ENCODE measurements at places on chromosomes 2 and 18.

DNA sequence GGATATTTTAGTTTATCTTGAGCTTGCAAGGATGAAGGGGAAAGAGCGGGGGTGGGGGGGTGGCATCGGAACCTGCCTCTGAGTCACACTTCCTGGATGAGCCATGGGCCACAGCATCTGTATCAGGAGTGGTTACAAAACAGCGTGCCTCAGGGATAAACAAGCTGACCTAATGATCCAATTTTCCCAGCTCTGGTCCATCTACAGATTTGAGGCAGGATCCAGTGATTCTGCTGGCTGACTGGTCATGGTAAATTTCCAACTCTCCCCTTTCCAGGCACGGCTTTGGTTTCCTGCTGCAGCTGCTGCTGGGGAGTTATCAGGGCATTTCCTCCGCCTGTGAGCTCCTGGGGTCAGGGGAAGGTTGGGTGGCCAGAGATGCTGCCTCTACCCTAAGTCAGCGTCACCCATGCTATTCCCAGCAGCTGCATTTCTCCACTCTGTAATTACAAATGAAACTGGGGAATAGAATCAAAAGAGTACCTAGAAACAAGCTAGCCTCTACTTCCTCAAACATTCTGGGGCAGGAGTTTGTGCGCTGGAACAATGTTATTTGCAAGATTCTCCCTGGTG is 4.7 kb upstream of the HPCAL1 start:
- no peak for DNase-seq

DNA sequence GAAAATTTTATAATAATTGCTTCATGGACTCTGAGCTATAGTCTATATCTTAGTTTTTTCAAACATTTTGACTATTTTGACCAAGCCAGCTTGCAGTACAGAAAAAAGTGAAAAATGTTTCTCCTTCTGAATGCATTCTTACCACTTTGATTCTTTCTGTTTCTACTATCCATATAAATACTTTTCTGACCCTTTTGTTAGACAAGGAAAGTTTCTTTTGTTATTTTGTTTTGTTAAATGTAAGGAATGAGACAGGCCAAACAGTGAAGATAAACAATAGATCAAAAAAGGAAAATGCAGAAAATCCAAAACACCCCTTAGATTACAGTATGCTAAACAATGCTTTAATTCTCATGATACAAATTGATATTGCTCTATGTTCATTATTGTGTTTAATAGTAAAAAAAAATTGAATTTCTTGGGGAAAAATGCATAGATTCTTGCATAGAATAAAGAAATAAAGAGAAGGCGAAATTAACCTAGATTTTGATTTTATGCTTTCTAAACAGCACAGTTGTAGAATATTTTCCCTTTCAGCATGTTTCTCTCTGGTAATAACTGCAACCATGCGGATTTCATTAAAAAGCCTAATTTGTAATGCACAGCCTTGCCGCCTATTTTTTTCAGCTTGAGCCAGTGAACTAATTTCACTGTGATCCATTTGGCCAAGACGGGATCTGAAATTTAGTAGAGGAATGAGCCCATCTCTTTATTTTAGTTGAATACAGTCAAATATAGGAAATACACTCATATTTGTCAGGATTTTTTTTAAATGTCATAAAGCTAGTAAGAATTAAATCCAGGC is 976 bp downstream of the TNFAIP6 start:
- no peak for DNase-seq

- no peak for DNase-seq
These were observed 10.4 kb downstream of the EN1 start for GRCh38 chr2:118837067-118837466.

DNA sequence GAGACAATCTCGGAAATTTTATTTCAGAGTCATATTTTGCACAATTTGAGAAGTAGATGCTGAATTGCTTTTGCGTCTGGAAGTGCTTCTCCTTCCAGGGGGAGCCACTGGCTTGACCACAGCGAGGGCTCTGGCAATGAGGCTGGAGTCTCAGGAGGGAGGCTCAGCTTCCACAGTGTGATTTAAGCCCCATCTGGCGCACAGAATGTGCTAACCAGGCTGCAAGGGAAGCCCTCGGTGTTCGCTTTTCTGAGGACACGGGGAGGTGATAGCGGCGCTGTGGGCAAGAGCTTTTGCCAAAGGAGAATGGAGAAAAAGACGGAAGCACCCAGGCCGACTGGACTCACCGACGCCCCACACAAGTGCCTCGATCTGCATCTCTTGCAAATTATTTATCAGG is 52.4 kb downstream of the ADI1 start:
- no peak for DNase-seq

- no peak for DNase-seq
These were observed 46.4 kb downstream of the ZNF521 start for GRCh38 chr18:25305584-25305983.

GRCh38 chr18:8478166-8478967 is 130.9 kb upstream of the RAB12 start:
- no peak for DNase-seq

- DNase-seq = no peak
These were observed 157.2 kb downstream of the MIB1 start for GRCh38 chr18:21897811-21898210.

- no peak for DNase-seq
These were observed 999.6 kb downstream of the SUCLG1 start for GRCh38 chr2:83459456-83459855.

DNA sequence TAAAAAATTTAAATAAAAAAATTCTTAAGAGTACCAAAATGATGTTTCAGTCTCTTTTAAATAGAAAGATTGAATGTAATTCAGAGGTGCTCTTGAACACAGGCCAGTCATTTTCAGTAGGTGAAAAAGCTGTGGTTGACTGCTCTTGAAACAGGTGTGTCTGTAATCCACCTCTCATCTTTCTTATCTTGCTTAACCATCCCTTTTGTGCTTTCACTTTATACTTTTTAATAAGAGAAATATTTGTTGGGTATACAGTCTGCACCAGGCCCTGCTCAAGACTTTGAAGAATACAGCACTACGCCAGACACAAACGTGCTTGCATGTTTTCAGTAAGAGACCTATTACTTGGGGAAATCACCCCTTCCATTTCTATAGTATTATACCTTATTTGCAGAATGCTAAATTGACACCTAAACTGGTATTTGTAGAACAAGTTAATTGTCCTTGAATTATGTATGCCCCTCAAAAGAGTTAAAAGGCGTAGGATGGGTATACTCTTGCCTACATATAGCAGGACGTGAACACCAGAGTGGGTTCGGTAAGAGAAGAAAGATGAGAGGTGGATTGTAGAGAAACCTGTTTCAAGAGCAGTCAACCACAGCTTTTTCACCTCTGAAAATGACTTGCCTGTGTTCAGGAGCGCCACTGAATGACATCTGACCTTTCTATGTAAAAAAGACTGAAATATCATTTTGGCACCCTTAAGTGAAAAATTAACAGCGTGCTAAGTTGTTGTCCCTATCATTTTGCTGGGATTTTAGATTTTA is 4.0 kb upstream of the RTN4 start:
- no peak for DNase-seq

DNA sequence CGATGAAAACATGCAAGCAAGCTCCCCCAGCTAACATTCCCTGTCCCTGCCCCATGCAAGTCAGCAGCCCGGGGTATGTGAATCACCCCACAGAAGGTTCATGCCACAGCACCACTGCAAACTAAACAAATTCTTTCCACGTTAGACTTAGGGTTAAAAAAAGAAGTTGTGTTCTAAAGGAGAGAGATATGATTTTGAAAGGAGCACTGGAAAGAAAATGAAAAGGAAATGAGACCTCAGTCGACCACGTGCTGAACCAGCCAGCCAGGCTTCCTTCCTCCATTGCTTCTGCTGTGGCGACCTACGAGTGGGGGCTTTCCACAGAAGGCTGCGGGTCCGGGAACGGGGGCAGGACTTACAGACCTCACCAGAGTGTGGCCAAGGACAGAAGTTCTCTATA is 52.0 kb downstream of the ARL4C start:
- DNase-seq = no peak

DNA sequence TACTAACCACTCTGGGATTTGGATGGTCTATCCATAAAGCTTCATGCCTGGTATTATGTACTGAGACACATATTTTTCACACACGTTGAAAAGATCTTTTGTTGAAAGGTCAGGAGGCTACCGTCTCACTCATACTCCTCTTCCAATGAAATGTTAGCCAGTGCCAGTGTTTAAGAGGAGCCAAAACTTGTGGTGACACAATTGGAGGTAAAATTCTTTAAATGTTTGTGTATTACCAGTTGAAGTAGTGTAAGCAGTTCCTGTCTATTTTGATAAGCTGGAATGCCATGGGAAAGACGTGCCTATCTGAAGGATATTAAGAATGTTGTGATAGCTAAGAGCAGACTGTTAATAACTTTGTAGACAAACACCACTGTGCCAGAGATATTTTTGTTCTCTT is 32.1 kb downstream of the MARCHF7 start:
- no peak for DNase-seq

- DNase-seq = no peak
These were observed 31.7 kb downstream of the ZNF516 start for GRCh38 chr18:76463358-76463757.

DNA sequence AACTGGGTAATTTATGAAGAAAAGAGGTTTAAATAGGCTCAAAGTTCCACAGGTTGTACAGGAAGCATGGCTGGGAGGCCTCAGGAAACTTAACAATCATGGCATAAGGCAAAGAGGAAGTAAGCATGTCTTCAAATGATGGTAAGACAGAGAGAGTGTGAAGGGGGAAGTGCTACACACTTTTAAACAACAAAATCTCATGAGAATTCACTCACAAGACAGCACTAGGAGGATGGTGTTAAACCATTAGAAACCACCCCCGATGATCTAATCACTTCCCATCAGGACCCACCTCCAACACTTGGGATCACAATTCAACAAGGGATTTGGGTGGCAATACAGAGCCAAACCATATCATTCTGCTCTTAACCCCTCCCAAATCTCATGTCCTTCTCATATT is 34.9 kb downstream of the CFAP210 start:
- DNase-seq = no peak

DNA sequence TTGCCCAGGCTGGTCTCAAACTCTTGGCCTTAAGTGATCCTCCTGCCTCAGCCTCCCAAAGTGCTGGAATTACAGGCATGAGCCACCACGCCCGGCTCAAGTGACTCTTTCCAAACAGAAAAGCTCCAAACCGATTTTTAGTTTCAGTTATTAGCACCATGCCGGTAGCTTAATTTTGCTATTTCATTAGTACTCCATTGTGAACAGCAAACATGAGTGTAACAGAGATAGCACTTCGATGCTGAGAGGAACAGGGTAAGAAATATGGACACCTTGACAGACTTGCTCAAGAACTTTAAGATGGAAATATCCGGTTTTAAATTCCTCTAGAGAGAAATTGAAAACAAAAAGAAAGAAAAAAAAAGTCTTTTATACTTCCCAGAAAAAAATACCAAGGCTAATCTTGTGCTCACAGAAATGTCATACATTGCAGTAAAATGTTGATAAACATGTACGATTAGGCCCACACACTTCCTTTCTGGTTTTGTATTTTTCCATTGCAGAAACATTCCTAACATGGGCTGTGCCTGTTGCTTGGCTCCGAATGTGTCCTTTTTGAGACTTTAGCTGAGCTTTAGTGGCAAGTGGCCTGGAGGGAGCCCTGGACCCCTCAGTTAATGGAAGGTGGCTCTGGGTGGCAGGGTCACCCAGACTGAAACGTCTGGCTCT is 18.3 kb downstream of the FHL2 start:
- no peak for DNase-seq

- no peak for DNase-seq
These were observed 11.1 kb upstream of the MAP4K3 start for GRCh38 chr2:39448169-39448502.

- no peak for DNase-seq
These were observed 143.6 kb upstream of the MAP3K20 start for GRCh38 chr2:172931918-172932520.

DNA sequence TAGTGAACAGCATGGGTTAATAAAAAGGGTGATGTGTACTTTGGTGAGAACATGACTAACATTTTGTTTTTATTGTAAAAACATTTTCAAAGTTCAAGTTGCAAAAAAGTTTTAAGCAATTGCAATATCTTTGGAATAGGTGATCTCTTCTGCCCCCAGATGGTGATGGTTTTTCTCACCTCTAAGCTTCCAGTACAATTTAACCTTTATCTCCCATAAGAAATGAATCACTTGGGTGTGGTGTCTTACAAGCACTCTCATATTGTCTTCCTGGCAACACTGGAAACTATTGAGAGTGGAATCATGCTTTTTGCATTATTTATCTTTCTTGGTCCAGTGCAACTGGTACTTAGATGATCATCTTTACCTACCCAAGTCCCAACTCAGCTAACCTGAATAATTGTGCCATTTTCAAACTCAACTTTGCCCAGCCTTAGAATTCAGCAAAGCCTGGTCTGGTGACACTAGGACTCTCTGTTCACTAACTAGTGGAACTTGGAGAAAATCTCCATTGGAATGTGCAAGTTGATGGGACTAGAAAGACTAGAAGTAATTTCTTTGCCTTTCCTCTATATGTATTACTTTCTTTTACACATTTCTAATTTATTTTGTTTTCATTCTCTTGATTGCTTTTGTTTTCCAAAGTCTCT is 964.7 kb upstream of the ZEB2 start:
- DNase-seq = no peak

DNA sequence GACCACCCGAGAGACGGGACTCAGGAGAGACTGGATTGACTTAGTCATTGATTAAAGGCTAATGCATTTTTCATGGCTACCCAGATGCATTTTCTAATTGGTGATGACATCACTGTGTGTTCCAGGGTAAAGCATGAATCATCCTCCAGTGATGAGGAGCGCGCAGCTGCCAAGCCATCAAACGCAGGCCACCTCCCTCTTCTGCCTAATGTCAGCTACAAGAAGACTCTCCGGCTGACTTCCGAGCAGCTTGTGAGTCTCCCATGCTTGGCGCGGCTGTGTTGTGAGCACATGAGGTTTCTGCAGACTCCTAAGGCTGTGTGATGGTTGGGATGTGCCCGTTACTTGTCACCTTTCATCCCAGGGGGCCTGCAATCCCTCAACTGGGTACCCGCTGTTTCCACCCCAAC is 56.4 kb downstream of the LPIN1 start:
- no peak for DNase-seq

- DNase-seq = no peak
These were observed 152.3 kb downstream of the DTNB start for GRCh38 chr2:25521126-25521525.

DNA sequence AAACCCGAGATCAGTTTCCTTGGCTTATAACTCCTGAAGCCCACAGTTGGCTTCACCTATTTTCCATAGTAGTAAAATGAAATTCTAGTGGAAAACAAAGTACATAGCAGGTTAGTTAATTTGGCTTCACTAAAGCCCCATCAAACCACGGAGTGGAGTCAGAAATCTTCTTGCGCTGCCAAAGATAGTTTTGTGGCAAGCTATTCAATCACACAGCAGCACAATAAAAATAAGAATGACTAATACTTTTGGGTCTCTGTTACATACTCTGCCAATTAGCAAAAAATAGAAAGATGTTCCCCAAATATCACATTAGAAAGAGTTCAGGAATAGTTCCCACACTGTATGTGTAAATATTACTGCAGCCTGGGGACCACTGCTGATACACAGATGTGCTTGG is 175.2 kb upstream of the NOL4 start:
- no peak for DNase-seq
